Stimulated activated CD8-positive, alpha-beta memory T cell treated with anti-CD3 and anti-CD28 coated beads, Interleukin-12 subunit alpha, Interleukin-12 subunit beta, amount 100 ng/mL, for 1 hour (primary cell): ENCODE measurements at places on chromosomes 16 and 17.

- no peak for DNase-seq
Observed at GRCh38 chr16:58119509-58119845, 9.7 kb downstream of the CFAP20 start.

GRCh38 chr17:81416612-81417011 is 21.4 kb downstream of the BAHCC1 start:
- no peak for DNase-seq

DNA sequence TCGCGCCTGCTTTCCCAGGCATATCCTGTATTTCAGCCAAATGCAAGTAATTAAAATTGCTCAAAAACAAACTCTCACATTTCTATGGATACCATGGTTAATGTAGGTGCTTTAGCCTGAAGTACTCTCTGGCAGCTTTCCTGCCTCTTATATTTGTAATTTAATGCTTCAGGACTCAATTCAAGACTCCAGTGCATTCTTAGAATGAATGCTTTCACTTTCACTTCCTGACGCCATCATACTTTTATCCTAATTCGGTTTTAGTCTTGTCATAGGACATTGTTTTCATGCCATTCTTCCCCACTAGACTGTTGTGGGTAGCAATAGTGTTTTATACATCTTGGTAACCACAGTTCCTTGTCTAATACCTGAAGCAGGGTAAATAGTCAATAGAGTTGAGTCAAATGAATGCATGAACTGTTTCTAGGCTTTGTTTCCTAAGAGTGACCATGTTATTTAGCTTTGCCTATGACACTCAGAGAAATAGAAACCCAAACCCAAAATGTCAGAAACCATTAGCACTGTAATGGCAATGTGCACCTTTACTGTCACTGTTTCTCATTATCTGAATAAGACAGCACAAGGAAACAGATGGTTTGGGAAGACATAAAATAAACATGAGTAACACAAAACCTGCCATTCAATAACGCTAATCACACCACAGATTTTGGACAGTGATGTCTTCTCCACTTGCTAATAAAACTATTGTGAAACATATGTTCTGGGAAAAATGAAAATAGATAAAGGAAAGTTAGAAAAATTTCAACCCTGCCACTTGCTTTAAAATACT is 705.5 kb downstream of the CDH11 start:
- DNase-seq, result no peak

DNA sequence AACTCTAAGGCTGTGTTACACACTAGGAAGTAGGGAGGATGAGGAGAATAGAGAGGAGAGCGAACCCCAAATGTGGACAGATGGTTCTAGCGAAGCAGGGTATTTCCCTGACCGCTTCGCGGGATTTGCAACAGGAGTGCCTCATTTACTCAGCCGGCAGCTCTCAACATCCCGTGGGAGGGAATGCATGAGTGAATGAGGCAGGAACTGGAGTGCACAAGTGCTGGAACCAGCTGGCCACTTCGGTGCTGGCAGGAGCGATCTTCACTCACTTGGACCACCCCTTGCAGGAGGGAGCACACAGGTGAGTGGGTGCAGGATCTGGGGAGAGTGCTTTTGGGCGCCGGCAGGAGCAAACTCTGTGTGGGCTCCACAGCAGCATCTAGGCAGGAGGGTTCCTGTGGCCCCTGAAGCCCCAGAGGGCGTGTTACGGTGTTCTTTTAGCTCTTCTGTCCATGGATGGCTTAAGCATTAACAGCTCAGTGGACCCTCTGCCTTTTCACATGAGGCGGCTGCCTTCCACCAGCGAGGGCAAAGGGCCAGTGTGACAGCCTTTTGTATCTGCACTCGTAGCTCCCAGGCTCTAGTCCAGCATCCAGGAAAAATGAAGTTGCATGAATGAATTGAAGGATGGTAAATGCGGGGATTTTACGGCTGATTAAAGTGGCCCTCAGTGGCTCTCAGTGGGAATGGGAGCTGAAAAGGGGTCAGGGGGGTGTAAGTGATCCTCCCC is 17.4 kb upstream of the ZNHIT3 start:
- DNase-seq, result no peak

- DNase-seq, result no peak
Observed at GRCh38 chr17:50893183-50893993, 27.2 kb upstream of the TOB1 start.

DNA sequence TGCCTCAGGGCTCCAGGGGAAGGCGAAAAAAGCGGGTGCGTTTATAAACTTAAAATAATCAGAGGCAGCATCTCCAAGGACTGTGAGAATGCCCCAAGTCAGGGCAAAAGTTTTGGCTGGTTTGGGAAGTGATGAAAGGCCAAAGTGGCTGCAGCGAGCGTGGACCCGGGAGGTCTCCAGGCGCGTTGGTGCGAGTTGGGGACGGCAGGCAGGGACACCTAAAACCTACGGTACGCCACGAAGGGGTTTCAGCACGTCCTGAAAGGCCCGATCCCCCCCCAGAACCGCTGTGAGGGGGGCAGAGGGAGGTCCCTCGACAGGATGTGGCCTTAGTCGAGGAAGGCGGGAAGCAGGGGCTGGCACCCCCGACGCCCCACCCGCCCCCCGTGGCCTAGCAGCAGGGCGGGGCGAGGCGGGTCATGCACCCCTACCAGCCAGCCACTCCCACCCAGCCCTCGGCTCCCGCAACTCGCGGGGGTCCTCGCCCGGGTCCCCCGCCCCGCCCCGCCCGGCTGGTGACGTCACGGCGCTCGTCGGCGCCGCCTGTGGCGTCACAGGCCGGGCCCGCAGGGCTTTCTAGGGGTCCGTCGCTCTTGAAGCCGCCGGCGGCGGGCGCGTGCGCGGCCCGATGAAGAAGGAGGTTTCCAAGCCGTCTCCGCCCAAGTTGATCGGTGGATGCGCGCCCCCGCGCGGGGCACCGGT is at the start of gene MYCBPAP:
MYCBPAP (plus strand) TSS at position 569 of the 702 bp plus-strand sequence. CDS start 236 bp downstream, outside the sequence.
- DNase-seq, result peak; percentile 65

DNA sequence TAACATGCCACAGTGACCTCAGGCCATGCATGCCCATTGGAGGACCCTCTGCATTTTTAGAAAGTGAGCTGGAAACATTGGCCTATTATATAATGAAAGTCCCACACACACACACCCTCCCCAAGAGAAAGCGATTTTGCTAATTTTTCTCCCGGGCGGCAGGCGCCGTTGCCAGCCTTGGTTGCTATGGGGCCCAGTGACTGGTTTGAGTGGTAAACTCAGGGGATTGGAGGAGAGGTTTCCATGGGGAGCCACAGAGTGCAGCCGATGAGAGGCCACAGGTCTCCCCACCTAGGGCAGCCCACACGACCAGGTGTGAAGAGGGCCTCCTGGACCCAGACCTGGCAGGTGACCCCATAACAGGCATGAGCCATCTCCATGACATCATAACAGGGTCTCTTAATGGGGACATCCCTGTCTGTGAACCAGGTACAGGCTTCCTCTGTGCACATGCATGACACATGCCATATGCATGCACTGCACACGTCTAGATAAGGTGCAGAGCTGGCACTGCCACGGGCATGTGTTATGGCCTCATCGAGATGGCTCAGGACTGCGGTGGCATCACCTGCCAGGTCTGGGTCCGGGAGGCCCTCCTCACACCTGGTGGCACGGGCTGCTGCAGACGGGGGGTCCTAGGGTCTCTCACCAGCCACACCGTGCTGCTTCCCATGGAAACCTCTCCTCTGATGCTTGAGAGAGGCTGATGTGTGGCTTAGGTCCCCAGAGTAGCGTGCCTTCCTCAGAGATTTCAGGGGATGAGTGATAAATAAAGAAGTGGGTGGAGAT is 144.1 kb downstream of the RBFOX3 start:
- no peak for DNase-seq

GRCh38 chr17:11138023-11138422 is 103.0 kb upstream of the SHISA6 start:
- no peak for DNase-seq

GRCh38 chr16:27781195-27781524 is 231.2 kb downstream of the KATNIP start:
- DNase-seq, result no peak

GRCh38 chr17:688100-688989 is 26.3 kb downstream of the VPS53 start:
- no peak for DNase-seq

GRCh38 chr17:1039511-1040215 is 42.7 kb downstream of the TIMM22 start:
- no peak for DNase-seq

DNA sequence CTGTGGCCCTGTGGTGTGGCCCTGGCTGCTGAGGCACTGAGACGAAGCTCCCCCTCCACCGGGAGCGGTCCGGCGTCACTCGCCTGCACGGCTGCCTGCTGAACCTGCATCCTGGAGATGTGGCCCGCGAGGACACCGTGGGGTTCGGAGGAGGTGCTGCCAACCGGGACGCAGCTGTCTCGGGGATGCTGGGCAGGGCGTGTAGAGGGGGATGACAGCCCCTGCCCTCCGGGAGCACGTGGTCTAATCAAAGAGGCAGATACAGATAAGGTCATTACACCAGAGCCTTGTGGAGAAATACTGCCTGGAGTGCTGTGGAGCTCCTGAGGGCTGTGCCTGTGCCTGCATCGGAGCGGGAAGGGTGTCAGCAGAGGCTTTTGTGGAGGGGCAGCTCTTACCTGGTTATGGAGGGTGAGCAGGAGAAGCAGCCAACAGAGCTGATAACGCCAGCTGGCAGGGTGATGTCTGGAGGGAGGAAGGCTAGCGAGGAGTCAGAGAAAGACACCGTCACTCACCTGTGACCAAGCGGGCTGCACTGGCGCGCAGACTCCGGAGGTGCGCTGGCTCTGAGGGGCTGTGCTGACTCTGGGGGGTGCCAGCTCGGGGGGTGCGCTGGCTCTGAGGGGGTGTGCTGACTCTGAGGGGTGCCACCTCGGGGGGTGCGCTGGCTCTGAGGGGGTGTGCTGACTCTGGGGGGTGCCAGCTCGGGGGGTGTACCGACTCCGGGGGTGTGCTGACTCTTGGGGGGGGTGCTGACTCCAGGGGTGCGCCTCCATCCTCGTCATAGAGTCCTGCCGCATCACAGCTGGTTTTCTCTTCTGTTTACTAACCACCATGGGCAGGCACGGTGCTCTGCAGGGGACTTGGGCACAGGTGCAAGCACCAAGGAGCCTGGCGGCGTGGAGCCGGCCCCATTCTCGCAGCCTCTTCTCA is 104.7 kb upstream of the CHMP6 start:
- DNase-seq, result no peak

GRCh38 chr17:27294689-27295630 is 1.0 kb downstream of the WSB1 start:
- DNase-seq, result no peak

- peak; percentile 71 for DNase-seq
Observed at GRCh38 chr17:35764123-35764991, 3.7 kb downstream of the C17orf50 start.

- no peak for DNase-seq
Observed at GRCh38 chr16:47888142-47888541, 267.7 kb downstream of the ABCC12 start.

GRCh38 chr17:45828171-45828570 is 16.5 kb upstream of the SPPL2C start:
- DNase-seq, result no peak

GRCh38 chr16:54341892-54342776 is 55.5 kb upstream of the IRX3 start:
- no peak for DNase-seq

- DNase-seq, result peak; percentile 20
Observed at GRCh38 chr17:28949185-28950016, 1.9 kb downstream of the PHF12 start.

GRCh38 chr17:32992321-32993033 is 830 bp downstream of the SPACA3 start:
- no peak for DNase-seq

GRCh38 chr17:39508987-39509386 is 47.7 kb downstream of the CDK12 start:
- no peak for DNase-seq

DNA sequence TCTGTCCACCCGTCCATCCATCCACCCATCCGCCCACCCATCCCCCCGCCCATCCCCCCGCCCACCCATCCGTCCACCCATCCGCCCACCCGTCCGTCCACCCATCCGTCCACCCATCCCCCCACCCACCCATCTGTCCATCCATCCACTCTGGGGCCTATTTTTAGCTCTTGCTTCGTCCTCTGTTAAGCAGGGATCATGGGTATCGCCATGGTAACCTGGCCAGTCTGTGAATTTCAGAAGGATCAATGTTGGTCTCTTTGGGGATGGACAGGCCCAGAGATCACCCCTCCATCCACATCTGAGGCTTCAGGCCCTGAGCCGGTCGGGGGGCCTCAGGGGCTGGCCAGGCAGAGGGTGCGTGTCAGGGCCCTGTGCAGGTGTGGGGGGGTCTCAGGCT is 15.2 kb upstream of the DPEP1 start:
- no peak for DNase-seq

- no peak for DNase-seq
Observed at GRCh38 chr17:5580969-5581368, 3.3 kb downstream of the NLRP1 start.

DNA sequence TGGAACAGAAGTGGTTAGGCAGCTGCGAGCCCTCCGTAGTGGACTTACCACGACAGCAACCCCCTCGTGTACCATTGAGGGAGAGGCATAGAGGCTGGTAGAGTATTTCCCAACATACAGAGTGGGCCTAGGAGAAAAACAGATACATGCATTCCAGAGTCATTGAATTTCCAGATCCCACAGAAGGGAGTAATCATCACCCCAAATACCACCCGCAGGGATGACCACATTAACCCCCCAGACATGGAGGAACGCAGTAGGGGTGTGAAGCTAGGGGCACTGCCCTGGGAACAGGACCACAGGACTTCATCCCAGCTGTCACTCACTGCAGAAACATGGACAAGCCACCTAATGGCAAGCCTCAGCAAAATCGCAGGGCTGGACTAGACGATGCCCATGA is 44.7 kb upstream of the ICAM2 start:
- no peak for DNase-seq

GRCh38 chr17:9509236-9509816 is 66.3 kb downstream of the STX8 start:
- no peak for DNase-seq

DNA sequence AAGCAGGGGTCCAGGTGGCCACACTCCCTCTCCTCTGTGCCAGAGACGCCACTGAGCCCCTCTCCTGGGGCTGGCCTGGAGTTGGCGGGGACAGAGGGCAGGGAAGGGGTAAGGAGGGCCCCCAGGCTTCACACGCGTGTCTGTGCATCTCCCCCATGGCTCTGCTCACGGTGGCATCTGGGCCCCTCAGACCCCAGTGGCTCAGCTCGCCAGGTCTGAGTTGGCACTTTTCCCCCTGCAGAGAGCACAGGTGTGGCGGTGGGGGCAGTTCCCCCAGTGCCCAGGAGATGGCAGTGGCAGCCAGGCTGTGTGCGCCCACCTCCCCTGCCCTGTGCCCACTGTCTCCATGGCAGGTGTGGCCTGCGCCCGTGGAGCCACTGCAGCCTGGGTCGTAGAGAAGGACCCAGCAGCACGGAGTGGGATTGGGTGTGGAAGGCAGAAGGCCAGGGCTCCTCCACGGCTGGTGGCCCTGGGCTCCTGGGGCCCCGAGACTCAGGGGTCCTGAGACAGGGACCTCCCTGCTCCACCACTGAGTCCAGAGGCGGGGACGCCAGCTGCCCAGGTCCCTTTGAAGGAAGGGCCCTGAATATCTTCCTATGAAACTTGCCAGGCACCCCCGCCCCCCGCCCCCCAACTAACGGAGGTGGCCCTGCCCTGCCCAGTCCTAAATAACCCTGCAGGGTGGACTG is 4.3 kb upstream of the APRT start:
- no peak for DNase-seq
